Hepatocyte (in vitro differentiated cells): ENCODE measurements at places on chromosomes 11 and 22.
A peak's percentile ranks its signal among the peaks of the same experiment; 100 is the strongest.

DNA sequence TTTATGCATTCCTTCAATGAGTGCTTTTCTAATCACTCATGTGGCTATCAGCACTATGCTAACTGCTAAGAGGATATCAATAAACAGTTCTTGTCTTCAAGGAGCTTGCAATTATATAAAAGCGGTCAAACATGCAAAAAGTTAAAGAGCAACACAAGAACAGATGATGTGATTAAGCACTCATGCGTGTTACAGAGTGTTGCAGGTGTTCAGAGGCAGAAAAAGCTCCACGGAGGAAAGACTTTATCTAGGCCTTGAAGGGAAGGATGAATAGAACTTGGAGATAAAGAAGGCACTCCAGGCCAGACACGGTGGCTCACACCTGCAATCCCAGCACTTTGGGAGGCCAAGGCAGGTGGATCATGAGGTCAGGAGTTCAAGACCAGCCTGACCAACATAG is 13.6 kb downstream of the CD3E start:
- no peak for DNase-seq

- peak; percentile 37 for DNase-seq
Measured at GRCh38 chr11:85170184-85170583, 457.0 kb downstream of the DLG2 start.

DNA sequence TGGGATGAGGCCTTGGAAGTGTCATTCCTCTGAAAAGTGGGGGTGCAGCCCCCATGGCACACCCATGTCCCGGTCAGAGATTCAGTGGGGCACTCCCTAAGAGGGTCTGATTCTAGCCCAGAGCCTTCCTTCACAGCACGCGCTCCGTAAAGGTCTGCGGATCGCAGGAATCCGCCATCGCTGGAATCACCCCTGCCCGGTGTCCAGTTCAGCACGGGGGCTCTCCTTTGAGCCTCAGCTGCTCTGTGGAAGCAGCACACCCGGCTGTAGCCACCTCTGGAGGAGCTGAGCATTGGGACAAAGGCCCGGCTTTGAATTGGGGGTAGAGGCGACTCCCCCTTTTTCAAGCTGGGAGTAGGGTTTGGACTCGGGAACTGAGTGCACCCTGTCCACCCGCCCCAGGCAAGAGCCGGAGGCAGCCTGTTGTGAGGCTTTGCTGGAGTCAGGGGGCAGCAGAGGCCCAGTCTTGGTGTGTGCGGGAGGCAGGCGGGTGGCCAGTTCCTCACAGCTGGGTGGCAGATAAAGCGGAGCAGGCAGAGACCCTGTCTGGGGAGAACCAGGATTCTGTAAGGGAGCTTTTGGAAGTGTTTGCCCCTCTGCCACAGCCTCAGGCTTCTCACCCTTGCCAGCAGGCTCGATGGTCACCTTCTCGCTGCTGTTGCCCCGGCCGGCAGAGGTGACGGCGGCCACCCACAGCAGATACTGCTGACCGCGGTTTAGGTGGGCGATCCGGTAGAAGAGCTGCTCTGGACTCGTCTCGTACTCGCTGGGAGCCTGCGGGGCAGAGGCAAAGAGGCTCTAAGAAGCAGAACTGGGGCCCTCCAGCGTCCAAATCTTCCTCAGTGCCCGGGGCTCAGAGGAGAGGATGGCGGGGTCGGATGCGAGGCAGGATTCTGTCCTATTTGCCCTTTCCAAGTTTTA is 115.9 kb downstream of the CEP164 start:
- peak; percentile 82 for DNase-seq

- no peak for DNase-seq
Measured at GRCh38 chr22:29074276-29074772, 1.5 kb downstream of the KREMEN1 start.

GRCh38 chr22:24324137-24324536 is 53.5 kb downstream of the SPECC1L start:
- DNase-seq = no peak

- peak; percentile 83 for DNase-seq
Measured at GRCh38 chr11:43830928-43831440, 49.6 kb upstream of the ALKBH3 start.

DNA sequence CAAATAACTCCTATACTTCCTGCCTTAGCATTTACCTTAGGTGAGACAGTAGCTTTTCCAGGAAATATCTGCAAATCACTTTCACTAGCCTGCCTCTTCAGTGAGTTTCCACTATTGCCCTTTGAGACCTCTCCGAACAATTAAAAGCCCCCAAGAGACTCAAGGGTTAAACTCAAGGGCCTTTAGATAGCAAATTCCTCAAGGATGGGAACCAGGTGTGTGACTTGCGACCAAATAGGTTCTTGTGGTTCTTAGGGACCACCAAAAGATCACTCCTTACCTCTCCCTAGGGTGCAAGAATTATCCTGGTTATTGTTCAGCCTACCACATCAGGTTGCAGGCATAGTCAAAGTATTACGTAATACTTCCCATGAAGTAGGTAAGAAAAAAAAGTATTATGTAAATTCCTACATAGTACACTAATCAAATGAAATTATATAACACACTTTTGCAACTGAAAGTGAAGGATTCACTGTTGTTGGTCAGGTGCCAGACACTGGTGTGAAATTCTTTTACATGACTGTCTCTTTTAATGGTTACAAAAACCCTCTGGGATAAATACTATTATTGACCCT is 1.4 kb upstream of the RDX start:
- peak; percentile 16 for DNase-seq

DNA sequence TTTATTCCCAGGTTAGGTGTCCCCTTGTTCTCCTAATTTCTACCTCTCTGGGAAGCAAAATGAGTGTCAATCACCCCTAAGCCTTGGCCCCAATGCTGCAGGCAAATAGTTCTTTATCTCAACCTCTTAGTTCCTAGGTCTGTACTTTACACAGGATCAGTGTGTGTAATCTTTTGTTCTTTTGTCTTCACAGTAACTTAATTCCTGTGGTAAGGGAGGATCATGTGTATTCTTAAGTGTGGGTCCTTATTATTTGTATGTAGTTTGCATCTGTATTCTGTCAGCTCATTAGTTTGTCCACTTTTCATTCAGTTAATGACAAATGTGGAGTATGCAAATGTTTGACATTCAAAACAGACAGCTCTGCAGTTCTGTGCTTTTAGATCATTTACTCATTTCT is 166.7 kb downstream of the FAT3 start:
- DNase-seq = no peak

GRCh38 chr22:24149198-24149590 is 32.1 kb upstream of the SUSD2 start:
- DNase-seq = no peak

DNA sequence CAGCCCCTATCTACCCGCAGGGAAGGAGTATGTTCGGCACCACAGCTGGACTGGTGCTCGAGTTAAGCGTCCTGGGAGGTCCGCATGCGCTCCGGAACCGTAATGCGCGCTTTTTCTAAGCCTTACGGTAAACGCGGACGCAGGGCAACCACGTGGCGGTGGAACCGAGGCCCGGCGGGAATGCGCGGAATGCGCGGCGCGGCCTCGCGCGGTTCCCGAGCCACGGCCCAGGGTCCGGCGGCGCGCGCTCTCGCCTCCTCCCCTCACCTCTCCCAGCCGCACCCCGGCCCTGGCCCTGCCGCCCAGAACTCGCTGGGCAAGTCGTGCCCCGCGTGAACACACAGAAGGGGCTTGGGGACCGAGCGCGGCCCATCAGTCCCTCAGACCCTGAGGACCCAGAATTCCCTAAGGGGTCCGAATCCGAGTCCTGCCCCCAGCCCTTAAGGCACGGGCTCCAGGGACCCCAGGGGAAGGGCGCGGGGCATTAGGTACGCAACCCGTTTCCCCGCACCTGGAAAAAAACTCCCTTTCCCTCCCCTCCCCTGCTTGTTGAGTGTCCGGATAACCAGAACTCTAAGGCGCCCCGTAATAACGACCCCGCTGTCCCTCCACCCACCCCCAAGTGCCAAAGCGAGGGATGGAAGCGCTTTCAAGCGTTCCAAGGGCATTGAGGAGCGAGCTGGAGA is 4.3 kb upstream of the CCND1 start:
- DNase-seq = peak; percentile 83
